Stomach (tissue), 19 donors: ENCODE measurements at places on chromosomes 4 and X. TPM values are rescaled to one million over a fixed set of nuclear protein-coding genes. Genes with fewer than 3 reads are reported as not detected.
A peak's percentile ranks its signal among the peaks of the same experiment; 100 is the strongest.

The PABPC5 gene
- 0.87 TPM for total RNA-seq

The THAP9 gene
- total RNA-seq = 8.9 TPM

The SLC25A53 gene
- 2.9 TPM for total RNA-seq

The CXXC4 gene
- total RNA-seq = 1.9 TPM

DNA sequence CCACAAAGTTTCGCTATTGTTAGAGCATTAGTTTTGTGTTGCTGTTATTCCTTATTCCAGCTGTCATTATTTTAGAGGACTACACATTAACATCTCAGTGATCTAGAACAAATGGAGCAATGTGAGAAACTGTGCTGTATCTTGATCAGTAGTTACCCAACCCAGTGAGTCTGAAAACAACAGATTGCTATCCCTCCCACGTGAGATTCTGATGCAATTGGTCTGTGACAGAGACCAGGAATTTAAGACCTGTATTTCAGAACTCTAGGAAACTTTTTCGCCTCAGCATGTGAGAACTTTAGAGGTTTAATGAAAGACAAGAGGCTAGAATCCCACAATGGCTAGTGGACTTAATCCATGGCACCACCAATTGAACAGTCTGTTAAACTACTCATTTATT is 35.7 kb upstream of the CDS1 start:
- no peak for DNase-seq

GRCh38 chrX:120731386-120731785 is 101.5 kb upstream of the C1GALT1C1 start:
- no peak for DNase-seq

DNA sequence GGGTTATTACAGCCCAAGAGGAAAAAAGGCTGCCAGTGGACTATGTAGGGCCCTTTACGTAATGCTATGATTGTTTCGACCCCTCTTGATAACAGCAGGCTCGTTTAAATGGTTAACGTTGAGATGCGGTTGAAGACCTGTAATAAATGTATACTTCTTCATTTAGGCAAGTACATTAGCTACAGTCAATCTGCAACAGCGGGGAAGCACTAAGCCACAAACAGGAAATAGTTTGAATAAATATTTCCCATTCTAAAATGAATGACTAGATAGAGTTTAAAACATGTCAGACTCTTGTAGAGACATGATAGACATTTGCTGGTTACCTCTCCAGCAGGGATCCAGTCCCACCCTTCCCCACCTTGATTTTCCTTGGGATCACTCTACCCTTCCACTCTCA is 38.1 kb upstream of the STIM2 start:
- DNase-seq = no peak

GRCh38 chr4:77852892-77853495 is 9.6 kb upstream of the MRPL1 start:
- no peak for DNase-seq

DNA sequence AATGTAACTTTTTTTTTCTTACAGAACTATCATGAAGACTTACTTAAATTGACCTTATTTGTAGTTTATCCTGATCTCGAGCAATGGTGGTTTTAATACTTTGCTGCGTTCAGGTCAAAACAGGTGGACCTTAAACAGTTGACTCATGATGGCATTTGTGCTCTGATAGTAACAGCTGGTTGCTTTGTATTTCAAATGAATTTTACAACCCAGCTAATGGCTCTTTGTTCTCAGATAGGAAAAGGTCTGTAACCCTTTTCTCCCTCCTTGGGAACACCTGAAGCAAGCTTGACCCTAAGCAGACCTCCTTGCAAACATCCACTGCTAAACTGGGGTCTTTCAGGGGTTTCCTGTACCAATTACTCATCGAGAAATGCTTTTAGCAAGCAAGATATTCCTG is 79.2 kb downstream of the F11 start:
- DNase-seq = no peak

DNA sequence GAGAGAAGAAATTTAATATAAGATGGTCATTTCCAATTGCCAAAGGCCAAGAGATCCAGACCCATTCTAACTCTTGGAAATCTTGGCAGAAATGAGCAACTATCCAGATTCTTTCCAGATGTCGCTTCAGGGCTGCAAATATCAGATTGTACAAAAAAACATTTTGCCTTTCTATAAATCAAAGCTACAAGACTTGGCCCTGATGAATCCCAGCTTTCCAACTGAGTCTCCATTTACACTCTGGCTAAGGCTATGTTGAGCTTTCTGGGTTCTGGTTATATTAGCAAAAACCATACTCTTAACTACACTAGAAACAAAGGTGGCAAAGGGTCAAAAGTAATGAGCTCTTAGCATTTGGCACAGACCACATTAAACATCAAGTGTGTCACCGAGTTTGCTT is 345.8 kb downstream of the OPHN1 start:
- DNase-seq = peak; percentile 42

GRCh38 chr4:158496030-158496741 is 25.5 kb upstream of the RXFP1 start:
- DNase-seq = peak; percentile 28
